CD4-positive, alpha-beta T cell treated with Interleukin-12 subunit alpha and Interleukin-12 subunit beta, for 1 hour (primary cell): ENCODE measurements at places on chromosomes 6 and 20.

- DNase-seq = peak; percentile 60
Measured at GRCh38 chr20:44733341-44734069, 12.2 kb upstream of the KCNK15 start.

GRCh38 chr6:118810420-118811027, 83.4 kb upstream of the ASF1A start:
- DNase-seq = peak; percentile 82

- DNase-seq = peak; percentile 57
Measured at GRCh38 chr6:70371454-70372105, 41.7 kb upstream of the FAM135A start.

DNA sequence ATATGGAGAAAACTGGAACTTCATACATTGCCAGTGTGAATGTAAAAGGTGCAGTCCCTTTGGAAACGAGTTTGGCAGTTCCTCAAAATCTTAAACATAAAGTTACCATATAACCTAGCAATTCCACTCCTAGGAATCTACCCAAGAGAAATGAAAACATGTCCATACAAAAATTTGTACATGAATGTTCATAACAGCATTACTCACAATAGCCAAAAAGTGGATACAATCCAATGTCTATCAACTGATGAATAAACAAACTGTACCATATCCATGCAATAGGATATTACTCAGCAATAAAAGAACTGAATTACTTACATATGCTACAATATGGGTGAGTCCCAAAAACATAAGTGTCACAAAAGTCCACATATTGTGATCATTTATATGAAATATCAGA, 48.7 kb upstream of the ERVFRD-1 start:
- DNase-seq = no peak

DNA sequence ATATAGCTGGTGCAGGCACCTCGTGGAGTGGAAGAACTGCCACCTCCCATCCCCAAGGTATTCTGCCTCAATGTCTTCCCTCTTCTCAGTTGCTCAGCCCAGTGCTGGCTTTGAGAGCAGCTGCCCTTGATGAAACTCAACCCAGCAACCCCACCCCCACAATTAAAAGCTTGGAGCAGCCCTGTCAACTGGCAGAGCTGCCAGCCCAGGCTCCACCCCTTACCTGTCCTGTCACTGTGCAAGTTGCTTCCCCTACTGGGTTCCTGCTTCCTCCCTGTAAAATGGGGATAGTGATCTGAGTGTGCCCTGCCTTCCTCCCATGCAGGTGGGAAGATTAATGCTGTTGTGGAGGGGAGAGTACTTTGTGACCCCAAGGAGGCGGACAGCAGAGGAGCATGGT, 4.5 kb downstream of the TMEM63B start:
- DNase-seq = no peak

- DNase-seq = peak; percentile 29
Measured at GRCh38 chr6:134317471-134318131, at the start of gene SGK1. SGK1 (minus strand) TSS chr6:134318112; CDS start chr6:134317460, 652 bp downstream.

DNA sequence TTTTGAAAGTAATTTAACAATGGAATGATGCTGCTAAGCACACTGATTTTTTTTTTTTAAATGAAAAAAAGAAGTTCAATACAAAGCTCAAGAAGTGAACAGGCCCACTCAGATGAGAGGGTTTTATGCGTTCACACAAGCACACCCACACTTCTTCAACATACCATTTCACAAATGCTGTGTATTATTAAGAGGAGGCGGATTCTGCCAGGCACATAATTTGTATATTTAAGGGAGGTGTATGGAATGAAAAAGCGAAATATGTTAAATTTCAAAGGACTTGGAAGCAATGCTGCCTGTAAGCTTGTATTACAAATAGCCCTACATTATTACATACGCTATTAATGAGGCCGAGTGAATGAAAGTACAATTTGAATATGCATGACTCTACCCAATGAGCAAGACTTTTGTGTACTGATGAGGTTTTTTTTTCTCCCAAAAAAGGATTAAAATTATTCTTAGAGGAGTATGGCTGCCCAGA, 123.9 kb downstream of the INSM1 start:
- DNase-seq = no peak

DNA sequence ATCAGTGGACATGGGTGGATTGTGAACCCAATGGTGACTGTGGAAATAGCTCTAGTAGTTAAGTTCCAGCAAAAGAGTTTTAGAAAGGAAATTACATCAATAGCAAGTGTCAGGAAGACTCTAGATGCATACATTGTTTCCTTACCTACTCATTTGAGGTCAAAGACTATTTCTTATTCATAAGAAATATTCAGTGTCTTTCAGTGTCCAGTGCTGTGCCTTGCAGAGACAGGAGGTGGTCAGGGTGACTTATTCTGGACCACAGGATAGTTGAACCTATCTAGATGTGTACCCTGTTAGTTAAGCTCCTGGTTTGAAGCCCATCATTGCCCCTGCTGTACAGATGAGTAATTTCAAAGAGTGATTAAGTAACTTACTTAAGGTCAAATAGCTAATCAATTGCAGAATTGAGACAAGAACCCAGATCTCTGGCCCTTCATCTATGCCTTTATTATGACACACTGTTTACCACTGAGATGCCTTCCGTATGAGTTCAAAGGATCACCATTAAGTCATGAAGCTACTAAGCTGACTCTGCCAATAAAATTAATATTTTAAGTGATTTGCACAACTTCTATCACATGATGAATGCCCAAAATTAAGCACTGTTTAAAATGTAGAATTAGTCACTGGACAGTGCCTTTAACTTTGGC, 136.1 kb downstream of the PDSS2 start:
- no peak for DNase-seq

DNA sequence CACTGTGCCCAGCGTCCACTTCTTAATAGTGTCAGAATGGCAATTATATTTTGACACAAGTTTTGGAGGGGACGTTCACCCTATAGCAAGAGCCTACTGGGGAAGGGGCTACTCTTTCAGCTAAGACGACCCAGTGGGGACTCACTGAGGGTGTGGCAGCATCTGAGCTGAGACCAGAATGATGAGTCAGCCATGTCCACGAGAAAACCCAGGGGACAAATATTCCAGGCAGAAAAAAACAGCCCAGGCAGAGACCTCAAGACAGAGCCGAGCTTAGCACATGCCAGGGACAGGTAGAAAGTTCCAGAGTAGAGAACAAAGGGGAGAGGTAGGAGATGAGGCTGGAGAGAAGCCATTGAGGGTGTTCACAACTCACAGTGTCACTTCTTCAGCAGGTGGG, 11.2 kb downstream of the CNBD2 start:
- no peak for DNase-seq

DNA sequence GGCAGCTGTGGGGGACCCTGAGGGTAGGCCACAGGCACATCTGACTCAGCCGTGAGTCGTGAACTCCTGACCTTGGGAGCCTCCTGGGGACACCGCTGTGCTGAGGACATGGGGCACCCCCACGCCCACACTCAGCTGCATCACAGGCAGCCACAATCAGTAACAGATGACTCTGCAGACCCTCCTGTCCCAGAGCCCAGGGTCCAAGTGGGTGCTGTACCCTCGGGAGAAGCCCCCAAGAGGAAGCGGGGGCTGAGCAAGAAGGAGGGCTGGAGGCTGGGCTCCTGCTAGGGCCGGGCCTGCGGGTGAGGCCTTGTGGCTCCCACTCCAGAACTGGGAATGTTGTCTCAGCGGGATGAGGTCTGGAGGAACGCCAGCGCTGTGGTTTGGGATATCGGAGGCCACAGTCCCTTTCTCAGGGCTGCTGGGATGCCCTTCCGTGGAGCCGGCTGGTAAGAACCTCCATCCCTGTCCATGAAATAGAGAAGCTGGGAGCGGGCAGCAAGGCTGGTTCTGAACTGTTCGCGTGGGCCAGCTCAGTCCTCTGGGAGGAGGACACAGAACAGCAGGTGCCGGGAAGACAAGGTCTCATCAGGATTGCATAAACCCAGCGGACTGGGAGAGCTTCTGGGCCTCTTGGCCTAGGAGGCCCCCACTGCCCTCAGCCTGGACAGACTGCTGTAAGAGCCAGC, 3.1 kb upstream of the LAMA5 start:
- DNase-seq = no peak

DNA sequence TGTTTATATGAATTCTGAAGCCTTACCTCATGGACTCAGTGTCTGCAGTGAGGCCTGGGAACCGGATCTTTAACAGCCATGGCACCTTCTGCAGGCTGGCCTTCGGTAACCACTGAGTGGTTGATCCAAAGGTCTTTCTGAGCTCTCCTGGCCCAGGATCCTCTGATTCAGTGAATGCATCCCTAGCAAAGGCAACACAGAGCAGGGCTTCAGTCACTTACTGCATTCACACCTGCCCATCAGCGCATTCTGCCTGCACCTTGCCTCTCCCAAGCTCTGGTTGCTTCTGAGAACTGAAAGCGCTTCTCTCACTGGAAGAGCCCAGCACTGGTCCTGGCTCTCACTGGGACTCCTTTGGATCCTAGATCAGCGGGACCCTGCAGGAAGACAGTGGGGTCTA, 8.4 kb upstream of the CST9 start:
- DNase-seq = no peak

DNA sequence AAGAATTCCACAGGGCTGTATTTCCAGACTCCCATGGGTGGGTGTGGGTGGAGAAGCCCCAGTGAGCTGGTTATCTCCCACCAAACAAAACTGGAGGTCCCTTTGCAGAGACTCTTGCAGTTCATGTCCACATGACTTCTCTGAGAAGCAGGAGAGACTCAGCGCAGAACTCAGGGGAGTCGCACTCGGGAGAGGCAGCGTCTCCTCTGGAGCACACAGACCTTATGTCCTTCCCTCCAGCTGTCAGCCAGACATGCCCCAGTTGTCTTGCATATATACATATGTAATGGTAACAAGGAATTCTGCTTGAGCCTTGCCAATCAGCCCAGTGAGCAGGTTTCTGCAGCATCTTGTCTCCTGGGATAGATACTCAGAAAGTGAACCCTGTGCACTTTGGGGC, 23.8 kb downstream of the MYT1 start:
- DNase-seq = no peak

DNA sequence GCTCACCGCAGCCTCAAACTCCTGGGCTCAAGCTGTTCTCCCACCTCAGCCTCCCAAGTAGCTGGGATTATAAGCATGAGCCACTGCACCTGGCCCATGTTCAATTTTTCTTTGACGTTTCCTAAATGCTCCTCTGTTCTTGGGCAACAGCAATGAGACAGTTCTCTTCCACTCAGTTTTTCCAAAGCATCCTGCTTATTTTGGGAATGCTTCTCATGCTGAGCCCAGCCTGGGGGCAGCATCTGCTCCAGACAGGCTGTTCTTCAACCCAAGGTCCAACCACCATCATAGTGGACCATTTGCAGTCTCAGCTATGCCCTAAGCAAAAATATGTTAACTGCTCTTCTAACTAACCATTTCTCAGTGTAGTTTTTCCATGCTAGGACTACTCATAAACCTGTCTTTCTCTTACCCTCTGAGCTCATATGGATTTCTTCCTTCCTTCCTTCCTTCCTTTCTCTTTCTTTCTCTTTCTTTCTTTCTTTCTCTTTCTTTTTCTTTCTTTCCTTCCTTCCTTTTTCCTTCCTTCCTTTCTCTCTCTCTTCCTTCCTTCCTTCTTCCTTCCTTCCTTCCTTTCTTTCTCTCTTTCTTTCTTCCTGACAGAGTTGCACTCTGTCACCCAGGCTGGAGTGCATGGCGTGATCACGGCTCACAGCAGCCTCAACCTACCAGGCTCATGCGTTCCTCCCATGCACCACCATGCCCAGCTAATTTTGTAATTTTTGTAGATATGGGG, 48.4 kb downstream of the GCNT2 start:
- DNase-seq = no peak

GRCh38 chr6:144652292-144652891, 367.3 kb downstream of the UTRN start:
- no peak for DNase-seq

GRCh38 chr6:44512868-44513741, 125.6 kb downstream of the CDC5L start:
- DNase-seq = no peak

DNA sequence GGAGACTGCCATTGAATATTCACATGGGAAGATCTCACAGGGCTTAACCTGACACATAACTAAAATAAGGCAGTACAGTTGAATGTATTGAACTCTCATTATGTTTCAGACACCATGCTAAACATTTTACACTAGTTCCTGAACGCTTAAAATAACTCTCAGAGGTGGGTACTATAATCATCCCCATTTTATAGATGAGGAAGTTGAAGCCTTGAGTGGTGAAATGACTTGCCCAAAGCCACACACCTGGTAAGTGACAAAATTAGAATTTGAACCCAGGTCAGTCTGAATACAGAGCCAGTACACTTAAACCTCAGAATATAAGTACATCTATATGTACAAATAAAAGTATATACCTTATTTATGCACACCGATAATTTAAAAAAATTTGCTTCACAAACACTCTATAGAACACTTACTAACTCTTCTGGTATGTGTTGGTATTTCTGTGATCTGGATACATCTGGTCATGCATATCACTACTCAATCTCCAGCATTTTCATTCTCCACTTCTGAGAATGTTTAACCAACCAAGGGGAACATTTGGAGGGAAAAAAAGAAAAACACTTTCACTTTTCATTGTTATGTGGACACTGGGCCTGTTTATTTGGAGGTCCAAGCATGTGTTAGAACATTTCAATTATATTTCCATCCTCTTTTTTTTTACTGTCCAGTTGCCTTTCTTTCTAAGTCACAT, 4.6 kb upstream of the BICRAL start:
- no peak for DNase-seq

- DNase-seq = no peak
Measured at GRCh38 chr20:38855356-38855755, 49.9 kb downstream of the PPP1R16B start.

GRCh38 chr6:150905769-150906168, 40.3 kb downstream of the MTHFD1L start:
- DNase-seq = no peak

DNA sequence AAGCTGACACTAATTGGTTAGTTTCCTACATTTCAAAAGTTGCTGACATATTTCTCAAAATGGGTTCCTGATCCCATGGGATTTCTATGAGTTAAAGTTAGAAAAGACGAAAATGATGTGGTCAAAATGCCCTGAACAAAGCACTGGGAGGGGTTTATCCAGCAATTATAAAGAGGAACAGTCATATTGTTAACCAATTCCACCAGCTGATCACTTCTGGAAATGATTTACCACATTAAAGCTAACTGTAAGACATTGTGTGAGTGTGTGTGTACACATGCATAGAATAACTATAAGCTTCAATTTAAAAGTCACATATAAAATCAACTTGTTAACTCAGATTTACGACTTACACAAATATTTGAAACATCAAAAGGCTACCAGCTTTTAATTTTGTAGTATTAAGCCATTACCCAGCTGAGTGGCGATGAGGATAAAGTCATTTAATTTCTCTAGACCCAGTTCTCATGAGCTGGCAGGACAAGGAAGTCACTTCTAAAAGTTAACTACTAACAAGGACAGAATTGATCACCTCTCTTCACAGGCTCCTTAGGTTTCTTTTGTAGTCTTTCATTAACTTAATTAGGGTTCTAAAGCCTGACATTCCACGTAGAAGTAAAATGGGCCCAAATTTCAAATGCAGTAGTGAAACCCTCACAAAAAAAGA, 40.4 kb downstream of the MAN1A1 start:
- no peak for DNase-seq

GRCh38 chr6:132314432-132314831, 86.8 kb downstream of the MOXD1 start:
- DNase-seq = no peak
